MM.1S (cell line): ENCODE measurements at places on chromosomes 4 and X.
A peak's percentile ranks its signal among the peaks of the same experiment; 100 is the strongest.

DNA sequence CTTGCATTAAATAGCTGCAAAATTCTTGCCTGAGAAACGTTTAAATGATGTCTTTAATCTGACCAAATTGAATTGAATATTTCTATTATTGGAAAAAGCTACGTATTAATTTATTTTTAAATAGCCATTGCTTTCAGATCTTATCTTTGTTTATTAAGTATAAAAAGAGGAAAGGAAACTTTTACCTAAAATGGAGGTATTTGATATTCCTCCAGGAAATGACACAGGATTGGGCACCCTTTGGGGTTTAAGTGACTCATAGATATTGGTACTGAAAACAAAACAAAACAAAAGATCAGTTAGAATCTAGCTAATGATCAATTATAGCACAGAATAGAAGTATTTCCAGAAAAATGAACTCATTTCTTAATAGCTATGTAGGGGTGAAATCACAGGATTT lies 34.1 kb downstream of the PLS3 start:
- no peak for DNase-seq

DNA sequence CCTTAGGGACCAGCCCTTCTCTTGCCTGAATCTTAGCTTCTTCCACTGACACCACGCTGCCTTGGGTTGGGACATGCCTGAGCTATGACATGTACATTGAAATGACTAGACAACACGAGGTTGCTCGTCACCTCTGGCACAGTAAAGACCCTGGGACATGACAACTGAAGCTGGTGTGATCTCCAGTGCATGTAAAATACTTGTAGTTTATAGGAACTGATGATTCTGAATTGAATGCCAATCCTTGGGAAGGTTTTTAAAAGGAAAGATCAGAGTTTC lies 100.7 kb upstream of the PGRMC2 start:
- no peak for DNase-seq

- no peak for DNase-seq
Observed at GRCh38 chr4:123649645-123650391, 253.2 kb downstream of the SPRY1 start.

GRCh38 chr4:62243895-62244294 lies 1043.8 kb downstream of the ADGRL3 start:
- no peak for DNase-seq

DNA sequence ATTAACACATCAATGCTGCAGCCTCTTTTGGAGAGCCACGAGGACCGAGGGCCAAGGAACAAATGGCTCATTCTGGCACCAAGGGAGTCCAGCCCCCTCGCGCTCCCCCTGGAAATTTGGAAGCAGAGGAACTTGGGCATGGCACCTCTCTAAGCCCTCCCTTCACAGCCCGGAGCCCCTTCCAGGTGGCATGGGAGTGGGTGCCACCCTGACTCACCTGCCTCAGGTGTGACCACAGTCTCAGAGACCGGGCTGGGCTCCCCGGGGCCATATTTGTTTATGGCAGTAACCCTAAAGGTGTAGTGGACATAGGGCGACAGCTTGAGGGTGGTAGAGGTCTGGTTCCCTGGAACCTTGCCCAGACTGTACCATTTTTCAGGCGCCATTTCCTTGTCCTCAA lies 18.8 kb downstream of the L1CAM start:
- DNase-seq: no peak

GRCh38 chr4:152935143-152935542 lies 980 bp upstream of the FHDC1 start:
- peak; percentile 61 for DNase-seq
